Vagina (tissue), 2 donors: ENCODE measurements at places on chromosomes 3 and 15. TPM values are rescaled to one million over a fixed set of nuclear protein-coding genes. Genes with fewer than 3 reads are reported as not detected.

DNA sequence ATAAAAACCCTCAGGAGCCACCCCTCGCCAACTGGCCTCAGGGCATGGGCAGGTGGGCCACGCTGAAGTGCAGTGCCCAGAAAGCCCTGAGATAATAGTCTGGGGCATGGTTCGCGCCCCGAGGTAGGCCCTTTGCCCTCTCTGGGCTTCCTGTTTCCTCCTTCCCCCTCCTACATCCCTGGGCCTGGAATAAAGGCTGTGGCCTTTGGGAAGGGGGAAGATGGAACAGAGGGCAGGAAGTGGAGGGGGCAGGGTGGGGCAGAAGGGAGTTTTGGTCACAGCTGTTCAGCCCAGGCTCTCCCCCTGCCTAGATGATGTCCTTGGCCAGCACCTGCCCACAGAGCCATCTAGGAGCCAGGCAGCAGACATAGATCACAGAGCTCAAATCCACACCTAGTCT lies 11.3 kb downstream of the CSRNP1 start:
- no peak overlapping the region for H3K4me3 ChIP-seq
- peak overlapping the region; percentile 75 for H3K27ac ChIP-seq
- no peaks in the 10 kb centered on the region for H3K27me3 ChIP-seq
- peaks cover 69% of the 10 kb centered on the region for H3K4me1 ChIP-seq

GRCh38 chr3:170867143-170867937 lies 2.7 kb downstream of the RPL22L1 start:
- H3K4me1 ChIP-seq = peaks cover 30% of the 10 kb centered on the region
- DNase-seq = no peak
- H3K27ac ChIP-seq = no peak overlapping the region
- H3K4me3 ChIP-seq = no peak overlapping the region

DNA sequence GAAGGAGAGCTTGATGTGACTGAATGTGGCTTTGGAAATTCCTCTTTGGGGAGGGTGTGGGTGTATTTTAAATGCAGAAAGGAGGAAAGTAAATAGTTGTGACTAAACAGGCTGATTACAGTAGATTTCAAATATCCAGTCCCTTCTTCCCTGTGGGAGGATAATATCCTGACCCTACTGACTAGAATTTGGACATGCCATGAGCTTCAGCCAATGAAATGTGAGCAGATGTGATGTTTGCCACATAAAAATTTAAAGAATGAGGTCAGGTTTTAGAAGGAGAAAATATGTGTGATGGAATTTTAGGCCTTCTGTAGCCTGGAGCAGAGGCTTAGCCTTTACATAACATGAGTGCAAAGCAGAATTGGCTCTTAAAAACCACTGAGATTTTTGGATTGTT lies 1218.9 kb downstream of the ROBO2 start:
- no peaks in the 10 kb centered on the region for H3K4me1 ChIP-seq
- no peak overlapping the region for H3K27ac ChIP-seq
- no peak overlapping the region for H3K4me3 ChIP-seq
- DNase-seq = no peak
- H3K27me3 ChIP-seq = no peaks in the 10 kb centered on the region

DNA sequence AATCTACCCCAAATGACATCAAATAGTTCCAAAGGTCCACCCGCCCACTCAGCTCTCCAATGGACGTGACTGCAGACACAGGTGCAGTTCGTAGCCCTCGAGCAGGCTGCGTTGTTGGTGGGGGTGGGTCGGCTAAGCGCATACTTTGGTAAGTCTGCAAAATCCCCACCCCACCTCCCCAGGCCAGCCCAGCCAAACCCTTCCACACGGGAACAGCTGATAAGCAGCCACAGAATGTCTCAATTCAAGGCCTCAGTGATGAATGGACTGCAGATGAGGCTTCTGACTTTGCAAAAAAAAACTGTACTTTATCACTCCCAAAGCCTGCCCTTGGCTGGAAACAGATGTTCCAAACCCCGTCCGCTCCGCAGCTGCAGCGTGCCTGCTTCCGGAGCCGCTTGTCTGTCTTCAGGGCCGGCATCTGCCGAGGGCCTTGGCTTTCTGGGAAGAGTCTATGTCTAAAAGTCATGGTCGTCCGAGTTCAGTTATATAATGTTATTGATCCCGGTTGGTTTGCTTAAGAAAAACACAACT lies 38.2 kb downstream of the PCSK6 start:
- H3K36me3 ChIP-seq = no peaks in the 10 kb centered on the region
- H3K4me3 ChIP-seq = no peak overlapping the region
- no peaks in the 10 kb centered on the region for H3K27me3 ChIP-seq
- DNase-seq = no peak

DNA sequence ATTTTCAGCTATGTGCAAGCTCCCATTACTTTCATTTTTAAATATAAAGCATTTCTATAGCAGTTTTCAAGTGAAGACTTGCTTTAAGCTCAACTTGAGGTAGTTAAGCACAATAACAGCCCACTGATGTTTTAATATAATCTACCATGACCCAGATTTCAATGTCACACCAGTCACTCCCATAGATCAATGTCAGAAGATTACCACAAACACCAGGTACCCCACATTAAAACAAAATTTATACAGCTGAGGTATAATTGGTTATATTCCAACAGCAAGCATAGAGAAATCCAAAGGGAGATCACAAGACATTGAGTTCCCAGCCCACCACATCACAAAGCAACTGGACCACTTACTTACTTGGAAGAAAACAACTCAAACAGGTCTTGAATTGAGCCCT lies 22.8 kb downstream of the GTPBP8 start:
- DNase-seq = no peak
- no peak overlapping the region for H3K27ac ChIP-seq
- H3K36me3 ChIP-seq = peaks cover 15% of the 10 kb centered on the region
- no peak overlapping the region for H3K4me3 ChIP-seq
- H3K27me3 ChIP-seq = no peaks in the 10 kb centered on the region

DNA sequence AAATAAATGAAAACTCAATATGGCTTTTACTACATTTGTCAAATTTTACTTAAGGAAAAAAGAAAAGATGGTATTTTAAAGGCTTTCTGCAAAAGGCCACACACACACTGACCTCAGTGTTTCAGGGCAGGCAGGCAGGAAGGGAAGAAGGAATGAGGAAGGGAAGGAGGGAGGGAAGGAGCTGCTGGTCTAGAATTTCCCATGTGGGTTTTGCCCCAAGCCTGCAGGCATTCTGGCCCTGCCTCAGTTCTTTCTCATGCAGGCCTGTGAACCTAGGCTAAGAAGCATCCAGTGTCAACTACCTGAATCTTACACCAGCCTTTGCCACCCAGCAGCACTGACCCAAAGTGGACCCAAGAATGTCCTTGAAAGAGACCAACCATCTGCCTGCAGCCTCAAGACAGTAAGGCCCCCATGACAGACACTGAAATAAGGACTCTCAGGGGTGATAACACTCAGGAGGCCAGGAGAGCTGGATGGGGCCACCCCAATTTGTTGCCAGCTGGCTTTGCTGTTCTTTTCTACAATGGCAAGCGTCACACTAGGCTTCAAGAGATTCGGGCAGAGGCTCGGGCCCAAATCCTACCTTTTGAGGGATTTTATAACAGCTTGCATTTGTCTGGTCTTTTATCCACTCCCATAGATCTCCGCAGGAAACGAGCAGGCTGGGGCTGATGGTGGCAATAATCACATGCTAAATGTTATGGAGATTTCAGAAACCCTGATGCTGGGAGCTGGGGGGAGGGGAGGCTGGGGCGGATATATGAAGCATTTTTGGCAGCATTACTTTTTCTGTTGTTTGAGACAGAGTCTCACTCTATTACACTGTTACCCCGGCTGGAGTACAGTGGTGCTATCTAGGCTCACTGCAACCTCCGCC lies 51.4 kb downstream of the XXYLT1 start:
- H3K4me3 ChIP-seq = no peak overlapping the region
- peak; percentile 75 for DNase-seq
- no peaks in the 10 kb centered on the region for H3K27me3 ChIP-seq
- no peak overlapping the region for H3K27ac ChIP-seq
- H3K36me3 ChIP-seq = no peaks in the 10 kb centered on the region

DNA sequence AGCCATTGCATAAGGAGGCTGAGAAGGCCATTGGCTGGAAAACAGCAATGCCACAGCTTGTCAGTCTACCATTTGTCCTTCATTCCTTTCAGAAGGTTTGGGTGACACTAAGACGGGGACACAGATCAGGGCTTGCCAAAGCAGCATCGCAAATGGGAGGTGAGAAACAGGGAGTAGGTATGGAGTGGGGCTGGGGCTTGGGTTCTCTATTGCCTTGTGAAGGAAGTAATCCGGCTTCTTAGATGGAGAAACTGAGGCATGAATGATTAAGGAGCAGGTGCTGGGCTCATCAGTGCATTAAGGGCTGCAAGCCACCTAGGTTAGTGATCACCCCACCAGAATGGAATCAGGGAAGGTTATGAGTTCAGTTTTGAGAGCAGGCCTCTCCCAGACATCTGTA lies 115.6 kb upstream of the NMNAT3 start:
- H3K4me1 ChIP-seq = no peaks in the 10 kb centered on the region
- H3K27me3 ChIP-seq = no peaks in the 10 kb centered on the region
- DNase-seq = peak; percentile 70

DNA sequence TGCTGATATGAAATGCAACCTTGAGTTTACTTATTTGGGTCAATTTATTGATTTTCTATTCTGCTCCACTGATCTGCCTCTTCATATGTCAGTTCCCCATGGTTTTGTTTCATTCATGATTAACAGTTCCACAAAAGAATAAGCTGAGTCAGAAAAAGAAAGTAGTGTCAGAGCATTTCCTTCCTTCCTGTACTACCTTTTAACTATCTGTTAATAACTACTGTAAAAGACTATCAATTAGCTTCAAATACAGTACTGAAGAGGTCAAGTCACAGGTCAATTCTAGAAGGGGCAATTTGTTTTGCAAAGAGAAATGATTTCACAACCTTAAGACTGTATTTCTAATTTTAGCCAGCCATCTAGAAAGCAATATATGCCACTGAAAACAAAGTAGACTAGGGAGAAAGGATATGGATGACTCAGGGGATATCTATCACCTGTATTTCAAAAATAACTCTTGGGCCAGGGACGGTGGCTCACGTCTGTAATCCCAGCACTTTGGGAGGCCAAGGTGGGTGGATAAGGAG lies 129.5 kb downstream of the TFDP2 start:
- no peaks in the 10 kb centered on the region for H3K27me3 ChIP-seq
- no peak overlapping the region for H3K27ac ChIP-seq
- no peak overlapping the region for H3K4me3 ChIP-seq
- H3K4me1 ChIP-seq = no peaks in the 10 kb centered on the region
- H3K36me3 ChIP-seq = no peaks in the 10 kb centered on the region

DNA sequence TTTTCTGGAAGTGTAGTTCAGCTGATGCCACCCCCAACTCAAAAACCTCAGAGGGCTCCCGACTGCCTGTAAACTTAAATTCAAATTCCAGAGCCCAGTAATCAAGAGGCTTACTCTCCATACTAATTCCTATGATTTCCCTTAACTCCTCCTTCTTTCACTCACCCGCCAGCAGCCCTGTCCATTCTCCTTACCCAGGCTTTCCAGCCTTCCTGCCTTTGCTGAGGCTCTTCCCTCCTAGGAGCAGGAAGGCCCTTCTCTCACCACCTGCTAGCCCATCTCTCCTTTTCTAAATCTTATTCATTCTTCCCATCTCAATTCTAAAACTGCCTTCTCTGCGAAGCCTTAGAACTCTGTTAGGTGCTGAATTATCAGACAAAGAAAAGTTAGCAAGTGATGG lies 30.4 kb downstream of the RORA start:
- H3K27me3 ChIP-seq = no peaks in the 10 kb centered on the region
- no peak overlapping the region for H3K27ac ChIP-seq
- H3K4me1 ChIP-seq = peaks cover 16% of the 10 kb centered on the region
- no peak overlapping the region for H3K4me3 ChIP-seq
- no peak for DNase-seq

GRCh38 chr3:31462050-31462569 lies 70.6 kb upstream of the STT3B start:
- DNase-seq = no peak
- H3K4me3 ChIP-seq = no peak overlapping the region
- H3K27ac ChIP-seq = no peak overlapping the region
- H3K4me1 ChIP-seq = peaks cover 8% of the 10 kb centered on the region

GRCh38 chr3:62503516-62503915 lies 130.2 kb upstream of the FEZF2 start:
- H3K4me3 ChIP-seq = no peak overlapping the region
- no peaks in the 10 kb centered on the region for H3K4me1 ChIP-seq
- no peaks in the 10 kb centered on the region for H3K27me3 ChIP-seq
- no peak overlapping the region for H3K27ac ChIP-seq
- no peak for DNase-seq

DNA sequence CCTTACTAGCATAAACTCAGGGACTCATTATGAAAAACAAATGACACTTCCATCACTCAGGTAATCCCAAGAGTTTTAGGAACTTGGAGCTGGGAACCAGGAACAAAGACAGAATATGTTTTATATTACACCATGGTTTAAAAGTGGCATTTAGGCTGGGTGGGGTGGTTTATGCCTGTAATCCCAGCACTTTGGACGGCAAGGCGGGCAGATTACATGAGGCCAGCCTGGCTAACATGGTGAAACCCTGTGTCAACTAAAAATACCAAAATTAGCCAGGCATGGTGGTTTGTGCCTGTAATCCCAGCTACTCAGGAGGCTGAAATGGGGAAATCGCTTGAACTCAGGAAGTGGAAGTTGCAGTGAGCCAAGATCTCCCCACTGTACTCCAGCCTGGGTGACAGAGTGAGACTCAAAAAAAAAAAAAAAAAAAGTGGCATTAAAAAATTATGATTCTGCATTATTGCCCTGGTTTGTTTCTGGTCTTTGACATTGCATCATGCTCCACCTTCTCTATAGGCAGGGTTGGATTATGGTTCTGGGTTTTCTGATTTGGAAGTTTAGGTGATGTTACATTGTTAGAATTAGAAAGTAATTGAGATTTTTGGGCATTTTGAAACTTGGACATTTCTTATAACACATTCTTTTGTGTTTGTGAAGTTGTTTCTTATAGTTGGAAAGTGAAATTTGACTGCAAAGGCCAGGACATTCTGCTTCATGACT lies 19.0 kb downstream of the SQOR start:
- H3K4me3 ChIP-seq = no peak overlapping the region
- peaks cover 43% of the 10 kb centered on the region for H3K4me1 ChIP-seq
- no peak for DNase-seq
- no peaks in the 10 kb centered on the region for H3K36me3 ChIP-seq
- no peak overlapping the region for H3K27ac ChIP-seq
- no peaks in the 10 kb centered on the region for H3K27me3 ChIP-seq

- DNase-seq = no peak
- no peak overlapping the region for H3K27ac ChIP-seq
- no peaks in the 10 kb centered on the region for H3K27me3 ChIP-seq
- H3K4me1 ChIP-seq = no peaks in the 10 kb centered on the region
- no peaks in the 10 kb centered on the region for H3K36me3 ChIP-seq
Observed at GRCh38 chr3:173750095-173750494, 352.6 kb downstream of the NLGN1 start.

GRCh38 chr3:50173685-50174516 lies 17.5 kb upstream of the GNAT1 start:
- H3K4me1 ChIP-seq = peaks cover 39% of the 10 kb centered on the region
- H3K27me3 ChIP-seq = no peaks in the 10 kb centered on the region

- H3K36me3 ChIP-seq = no peaks in the 10 kb centered on the region
- no peak overlapping the region for H3K27ac ChIP-seq
- H3K4me3 ChIP-seq = no peak overlapping the region
- H3K4me1 ChIP-seq = no peaks in the 10 kb centered on the region
- DNase-seq = no peak
Observed at GRCh38 chr3:89912031-89912430, 804.6 kb downstream of the EPHA3 start.

Gene MON1A
- total RNA-seq = 10.6 TPM

Gene FES
- 47.4 TPM for total RNA-seq

Gene STAB1
- total RNA-seq = 124 TPM

Gene ADPRH
- total RNA-seq = 2.9 TPM

Gene C3orf33
- total RNA-seq = 1.7 TPM

Gene FAIM
- total RNA-seq = 13.3 TPM

Gene GOLGA8G
- not detected for total RNA-seq

Gene FGF12
- total RNA-seq = 1.5 TPM

Gene GXYLT2
- total RNA-seq = 10.1 TPM

Gene CPNE9
- not detected for total RNA-seq

Gene XCR1
- total RNA-seq = not detected

Gene GRIP2
- total RNA-seq = 0.98 TPM
